ENCODE measurements at places on chromosomes 5 and 9.

DNA sequence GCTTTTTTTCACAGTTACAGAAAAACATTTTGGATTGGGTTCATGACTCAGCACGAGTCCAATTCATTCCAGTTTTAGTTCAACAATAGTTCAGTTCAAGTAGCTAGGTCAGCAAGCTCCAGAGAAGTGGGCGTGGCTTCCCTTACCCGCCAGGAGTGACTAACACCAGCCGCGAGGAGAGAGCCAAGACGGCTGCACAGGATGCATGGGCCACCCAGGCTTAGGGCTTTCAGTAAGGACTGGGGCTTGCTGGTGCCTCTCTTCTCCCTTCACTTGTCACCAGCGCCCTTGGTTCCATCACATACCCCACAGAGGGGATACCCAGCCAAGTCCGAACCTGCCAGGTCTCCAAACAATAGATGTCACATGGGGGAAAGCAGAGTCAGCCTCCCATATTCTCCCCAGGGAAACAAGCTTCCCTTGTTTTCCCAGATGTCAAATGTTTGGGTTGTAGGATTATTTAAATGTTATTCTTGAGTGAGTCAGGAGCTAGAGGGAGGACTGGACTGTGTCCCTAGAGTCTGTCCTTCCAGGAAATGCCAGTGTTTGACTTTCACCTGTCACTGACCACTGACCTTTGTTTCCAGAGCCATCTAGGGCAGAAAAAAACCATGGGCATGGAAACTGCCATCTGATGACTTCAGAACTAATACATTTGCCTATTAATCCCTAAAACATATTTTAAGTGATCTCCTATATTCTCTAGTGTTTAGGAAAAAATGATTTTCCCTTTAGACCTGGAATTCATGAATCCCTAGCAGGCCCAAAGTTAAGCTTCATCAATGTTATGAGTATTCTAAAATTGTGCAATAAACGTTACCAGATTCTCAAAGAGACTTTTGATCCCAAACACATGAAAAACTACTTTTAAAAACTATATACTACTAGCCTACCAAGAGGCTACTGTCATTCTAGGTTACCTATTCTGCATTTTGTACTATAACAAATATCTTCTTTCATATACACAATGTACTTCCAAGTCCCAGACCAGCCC lies 51.9 kb downstream of the NIPAL4 start:
- peak; percentile 98 for DNase-seq

DNA sequence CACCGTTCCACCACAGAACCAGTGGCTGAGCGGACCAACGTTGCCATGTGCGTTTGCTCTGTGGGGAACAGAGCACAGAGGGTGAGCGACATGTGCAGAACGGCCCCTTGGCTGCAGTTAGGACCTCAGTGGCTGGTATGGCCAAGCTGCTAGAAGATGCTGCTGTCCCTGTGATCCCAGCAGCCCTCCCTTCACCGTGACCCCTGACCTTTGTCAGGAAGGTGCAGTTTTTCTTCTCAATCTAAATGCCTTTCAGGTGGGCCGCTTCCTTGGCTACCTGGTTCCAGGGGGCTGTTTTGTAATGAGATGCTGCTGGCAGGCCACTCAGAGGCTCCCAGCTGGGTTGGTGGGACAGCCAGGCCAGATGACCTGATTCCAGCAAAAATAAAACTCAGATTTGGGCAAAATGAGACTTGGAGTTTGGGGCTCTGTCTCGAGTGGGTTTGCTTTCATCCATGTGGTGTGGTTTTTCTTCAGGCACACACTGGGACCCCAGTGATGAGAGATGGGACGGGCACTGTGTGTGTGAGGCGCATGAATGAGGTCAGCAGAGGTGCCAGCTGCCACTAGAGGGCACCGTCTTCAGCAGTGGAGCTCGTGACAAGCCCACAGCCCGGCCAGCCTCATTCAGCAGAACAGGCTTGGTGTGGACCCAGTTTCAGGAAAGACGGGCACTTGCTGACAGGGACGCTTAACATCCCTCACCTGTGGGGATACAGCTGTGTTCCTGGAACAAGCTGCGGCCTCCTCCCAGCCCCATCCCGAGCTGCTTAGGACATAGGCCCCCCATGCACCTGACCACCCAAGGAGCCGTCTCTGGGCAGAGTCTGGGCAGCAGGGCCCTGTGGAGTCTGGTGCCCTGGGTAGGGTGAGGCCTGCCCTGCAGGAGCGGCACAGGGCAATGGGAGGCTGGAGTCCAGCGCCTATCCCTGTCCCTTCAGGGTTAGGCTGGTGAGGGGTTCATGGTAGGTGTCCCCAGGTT lies 4.1 kb downstream of the MRPS2 start:
- peak; percentile 81 for DNase-seq

GRCh38 chr5:96084874-96085506 lies 123.3 kb upstream of the ELL2 start:
- no peak for DNase-seq

- DNase-seq, result no peak
Measured at GRCh38 chr5:78113689-78114264, 180.7 kb downstream of the AP3B1 start.

DNA sequence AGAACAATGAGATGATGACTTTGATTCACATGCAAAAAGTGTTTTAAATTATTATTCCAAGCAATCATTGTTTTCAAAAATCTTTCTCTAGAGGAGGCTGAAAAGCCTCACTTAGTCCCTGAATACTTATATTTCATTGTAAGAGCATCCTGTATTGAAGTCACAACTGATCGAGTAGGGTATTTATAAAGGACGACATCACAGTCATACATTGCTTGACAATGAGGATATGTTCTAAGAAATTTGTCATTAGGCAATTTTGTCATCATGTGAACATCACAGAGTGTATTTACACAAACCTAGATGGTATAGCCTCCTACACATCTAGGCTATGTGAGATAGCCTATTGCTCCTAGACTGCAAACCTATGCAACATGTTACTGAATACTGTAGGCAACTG lies 510.4 kb upstream of the RGMB start:
- DNase-seq, result no peak

All from aorta (tissue), 5 donors.